ENCODE measurements at places on chromosomes 6 and 20.

DNA sequence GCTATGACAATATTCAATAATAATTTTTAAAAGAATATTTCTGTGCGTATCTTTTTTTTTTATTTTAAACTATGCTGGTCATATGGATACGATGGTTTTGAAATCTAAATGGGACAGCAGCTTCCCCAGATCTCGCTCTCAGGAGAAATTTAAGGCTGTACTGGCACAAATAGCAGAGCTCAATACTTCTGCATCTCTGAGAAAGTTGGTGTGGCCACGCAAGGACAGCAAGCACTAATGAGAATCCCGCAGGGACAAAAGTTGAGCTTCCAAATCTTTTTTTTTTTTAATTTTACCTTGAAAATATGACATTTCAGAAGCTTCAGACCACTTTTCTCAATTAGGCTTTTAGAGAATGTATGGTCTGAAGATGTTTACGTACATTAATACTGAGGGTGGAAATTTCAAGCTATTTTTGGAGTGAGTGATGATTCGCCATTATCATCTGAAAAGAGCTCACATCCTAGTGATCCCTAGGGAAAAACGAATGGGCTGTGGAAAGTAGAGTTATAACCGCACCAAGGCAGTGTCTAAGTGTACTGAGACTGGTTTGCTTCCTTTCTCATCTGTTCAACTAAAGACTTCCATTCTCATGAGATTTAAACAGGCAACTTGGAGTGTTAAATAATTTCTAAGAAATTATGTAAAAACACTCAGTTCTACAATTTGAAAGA, 840.0 kb downstream of the C6orf118 start:
- no peak for DNase-seq

DNA sequence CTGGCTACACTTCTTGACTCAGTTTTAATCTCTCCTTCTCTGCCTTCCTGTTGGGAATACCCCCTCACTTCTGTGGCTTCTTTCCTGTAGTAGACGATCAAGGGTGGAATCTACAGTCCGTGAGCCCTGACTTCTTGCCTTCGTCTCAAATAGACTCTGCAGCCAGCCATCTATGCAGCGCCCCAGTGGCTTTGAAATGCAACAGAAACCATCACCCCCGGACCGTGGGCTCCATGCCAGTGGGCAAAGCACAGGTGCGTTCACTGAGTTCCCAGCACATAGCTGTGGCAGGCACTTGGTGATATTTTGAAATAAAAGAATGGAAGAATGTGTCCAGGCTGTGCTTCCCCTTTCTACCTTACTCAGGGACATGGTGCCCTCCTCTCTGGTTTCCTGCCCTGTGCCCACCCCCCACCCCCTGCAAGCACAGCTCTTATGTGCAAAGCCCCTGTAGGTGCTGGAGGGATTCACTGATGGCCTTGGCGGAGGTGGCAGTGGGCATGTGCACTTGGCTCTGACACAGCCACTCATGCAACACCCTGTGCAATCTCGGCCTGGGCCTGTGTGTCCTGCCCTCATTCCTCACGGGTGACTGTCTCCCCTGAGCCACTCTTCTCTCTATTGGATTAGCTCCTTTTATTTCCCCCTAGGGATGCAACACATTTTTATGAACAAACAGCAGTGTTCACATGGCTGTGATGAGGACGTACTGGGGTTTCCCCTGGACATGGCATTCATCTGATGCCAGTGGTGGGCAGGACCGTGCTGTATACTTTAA, 5.5 kb upstream of the CDSN start:
- no peak for DNase-seq

DNA sequence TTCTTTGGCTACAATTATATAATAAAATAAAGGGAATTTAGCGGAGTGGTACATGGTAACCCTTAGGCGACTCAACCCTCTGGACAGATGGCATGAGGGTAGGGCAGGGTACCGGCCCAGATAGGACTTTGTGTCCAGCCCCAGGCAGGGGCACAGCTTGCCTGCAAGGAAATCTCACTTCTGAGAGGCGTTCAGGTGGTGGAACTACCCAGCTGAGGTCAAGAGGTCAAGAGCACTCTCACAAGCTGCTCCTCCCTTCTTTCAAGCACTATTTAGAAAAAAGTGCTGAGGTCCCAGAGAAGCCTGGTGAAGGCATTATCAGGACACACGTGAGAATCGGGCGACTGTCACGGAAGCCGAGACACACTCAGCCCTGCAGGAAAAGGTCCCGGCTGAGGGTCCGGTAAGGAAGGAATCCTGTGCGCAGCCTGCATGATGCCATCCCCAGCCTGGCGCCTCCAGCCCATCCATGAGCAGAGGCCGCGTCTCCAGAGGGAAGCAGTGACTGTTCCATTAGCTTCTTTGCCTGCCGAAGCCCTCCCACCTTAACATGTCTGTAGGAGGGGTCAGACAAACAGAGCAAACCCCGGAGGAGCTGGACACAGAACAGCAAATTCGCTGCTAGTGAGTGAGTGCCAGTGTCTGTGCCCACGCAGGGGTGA, 54.8 kb downstream of the WDR27 start:
- no peak for DNase-seq

- no peak for DNase-seq
Measured at GRCh38 chr6:31752739-31753319, 9.6 kb upstream of the SAPCD1 start.

DNA sequence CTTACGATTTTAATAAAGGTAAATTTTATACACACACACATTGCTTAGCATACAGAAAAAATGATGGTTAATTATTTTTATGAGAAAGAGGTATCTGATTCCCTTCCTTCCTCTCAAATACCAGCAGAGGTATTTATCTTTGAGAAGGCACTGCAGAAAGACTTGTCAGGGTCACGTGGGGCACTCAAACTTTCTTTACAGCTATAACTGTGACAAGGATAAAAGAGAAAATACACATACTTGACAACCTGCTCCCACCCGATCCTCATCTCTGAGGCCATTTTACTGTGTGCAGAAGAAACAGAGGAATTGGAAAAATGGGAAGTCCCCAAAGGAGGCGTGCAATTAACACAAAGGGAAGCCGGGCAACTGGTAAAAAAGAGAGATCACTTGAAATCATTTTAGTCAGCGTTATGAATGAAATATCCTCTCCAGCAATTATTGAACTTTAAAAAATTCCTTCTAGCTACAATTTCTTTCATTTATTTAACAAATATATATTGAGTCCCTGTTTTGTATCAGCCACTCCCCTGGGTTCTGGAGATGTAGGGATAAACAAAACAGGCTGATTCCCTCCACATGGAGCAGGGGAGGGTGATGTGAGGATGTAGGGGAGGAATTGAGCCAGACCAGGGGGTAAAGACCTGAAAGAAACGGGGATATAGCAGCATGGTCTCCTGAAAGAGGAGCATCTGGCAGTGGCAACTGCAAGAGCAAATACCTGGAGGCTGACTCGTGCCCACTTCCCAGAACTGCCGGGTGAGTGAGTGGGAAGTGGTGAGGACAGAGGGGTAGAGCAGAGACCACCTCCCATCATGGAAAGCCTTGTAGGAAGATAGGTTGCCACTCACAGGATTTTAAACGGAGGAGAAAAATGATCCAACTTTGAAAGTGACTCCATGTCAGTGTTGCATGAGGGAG, 510.3 kb downstream of the KIF16B start:
- DNase-seq: no peak

All from NCI-H1694 treated with DMSO at 0.1 percent for 48 hours (cell line).